B cell (primary cell): ENCODE measurements at places on chromosomes 5 and 9.

DNA sequence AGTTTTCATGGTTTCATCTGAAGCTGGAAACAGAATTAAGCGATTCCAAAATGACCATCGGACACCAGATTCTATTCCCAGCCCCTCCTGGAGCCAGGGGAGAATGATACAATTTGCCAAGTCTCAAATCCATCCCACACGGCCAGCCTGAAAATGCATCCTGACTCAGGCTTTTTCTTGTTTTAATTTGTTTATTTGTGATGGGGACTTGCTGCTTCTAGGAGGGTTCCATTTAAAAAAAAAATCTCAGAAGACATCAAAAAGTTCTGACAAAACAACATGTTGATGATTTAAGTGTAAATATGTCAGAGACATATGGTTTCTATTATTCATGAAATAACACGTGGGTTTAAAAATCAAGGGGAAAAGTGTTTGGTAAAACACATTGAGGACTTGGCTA lies 173.2 kb downstream of the GAS1 start:
- DNase-seq = no peak

GRCh38 chr5:9046756-9047481 lies 499.0 kb downstream of the SEMA5A start:
- no peak for DNase-seq

- no peak for DNase-seq
These were observed 30.4 kb downstream of the COL15A1 start for GRCh38 chr9:98974106-98974505.

DNA sequence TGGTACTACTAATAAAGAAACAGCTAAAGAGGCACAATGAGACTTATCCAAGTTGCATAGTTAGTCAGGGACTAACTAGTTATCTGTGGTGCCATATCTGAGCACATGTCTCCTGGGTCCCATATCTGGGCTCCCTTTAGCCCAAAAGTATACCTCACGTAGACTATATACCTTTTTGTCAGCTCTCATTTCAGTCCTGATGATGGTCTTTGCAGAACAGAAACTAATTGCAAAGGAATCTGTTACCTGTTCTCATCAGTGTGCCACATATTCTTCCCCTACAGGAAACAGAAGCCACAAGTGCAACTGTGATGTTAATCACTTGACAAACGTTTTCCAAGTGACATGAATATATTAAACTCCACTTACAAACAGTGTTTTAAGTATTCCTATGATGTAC lies 395.2 kb downstream of the KIAA0825 start:
- no peak for DNase-seq

- no peak for DNase-seq
These were observed 335.8 kb upstream of the DAB2 start for GRCh38 chr5:39760385-39761198.

DNA sequence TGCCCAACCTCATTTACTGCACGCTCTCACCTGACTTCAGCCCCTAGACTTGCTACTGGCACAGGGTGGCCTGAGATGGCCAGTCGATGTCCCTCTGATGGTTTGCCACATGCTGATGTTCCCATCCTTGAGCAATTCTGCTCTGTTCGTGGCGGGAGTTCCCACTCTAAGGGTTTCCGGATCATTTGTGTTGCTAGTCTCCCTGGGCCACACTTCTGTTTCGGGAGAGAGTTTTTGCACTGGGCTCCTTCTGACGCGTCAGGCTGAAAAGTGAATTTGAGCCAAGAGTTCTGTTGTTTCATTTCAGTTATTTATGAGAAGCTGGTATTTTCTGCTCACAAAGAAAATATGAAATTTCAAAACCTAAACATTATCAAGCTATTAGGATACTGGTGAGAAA lies 597.7 kb downstream of the BNC2 start:
- DNase-seq = no peak

DNA sequence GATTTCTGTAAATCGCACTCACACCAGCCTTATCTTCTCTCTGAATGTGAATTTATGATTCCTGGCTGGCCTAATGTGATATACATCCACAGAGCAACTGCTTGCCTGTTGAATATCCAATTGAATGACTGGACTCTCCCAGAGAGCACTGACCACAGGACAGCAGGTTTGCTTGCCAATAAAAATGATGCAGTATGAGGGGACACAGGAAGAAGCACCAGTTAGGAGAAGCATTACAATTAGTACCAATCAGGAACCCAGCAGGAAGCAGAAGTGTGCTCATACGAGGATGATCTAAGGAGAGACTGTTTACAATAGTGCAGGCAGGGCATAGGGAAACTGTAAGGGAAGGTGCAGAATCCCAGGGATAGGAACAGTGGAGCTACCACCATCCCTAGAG lies 127.2 kb upstream of the ZNF366 start:
- DNase-seq = no peak

GRCh38 chr9:98453589-98454311 lies 198.3 kb upstream of the TBC1D2 start:
- no peak for DNase-seq

- DNase-seq = peak; percentile 33
These were observed 548 bp downstream of the CDC14B start for GRCh38 chr9:96619124-96619465.

GRCh38 chr9:134454476-134454857 lies 128.2 kb downstream of the RXRA start:
- DNase-seq = no peak

GRCh38 chr9:68905129-68905528 lies 108.8 kb downstream of the PRKACG start:
- no peak for DNase-seq

GRCh38 chr9:68775003-68775730 lies 70.1 kb downstream of the PIP5K1B start:
- DNase-seq = no peak

GRCh38 chr9:21580636-21581378 lies 98.7 kb upstream of the IFNE start:
- DNase-seq = no peak

- no peak for DNase-seq
These were observed 90.5 kb upstream of the TRIM32 start for GRCh38 chr9:116596646-116597045.

GRCh38 chr9:111872886-111873285 lies 23.7 kb upstream of the UGCG start:
- DNase-seq = no peak

DNA sequence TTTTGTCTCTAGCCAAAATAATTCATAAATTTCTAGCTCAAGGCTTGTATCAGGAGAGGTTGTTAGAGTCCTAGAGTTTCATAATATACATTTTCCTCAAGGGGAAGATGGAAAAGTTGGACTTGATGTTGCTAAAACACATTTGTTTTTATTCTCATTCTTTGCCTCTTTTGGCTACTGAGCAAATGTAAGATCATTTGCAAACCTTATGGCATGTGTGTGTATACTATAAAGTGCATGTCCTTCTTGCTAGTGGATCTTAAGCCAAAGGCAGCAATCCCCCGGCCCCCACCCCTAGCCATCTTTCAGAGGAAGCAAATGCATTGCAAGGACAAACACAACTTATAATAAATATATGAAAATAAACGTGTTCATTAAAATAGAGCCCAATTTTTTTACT lies 43.0 kb downstream of the ADAMTSL1 start:
- DNase-seq = no peak

DNA sequence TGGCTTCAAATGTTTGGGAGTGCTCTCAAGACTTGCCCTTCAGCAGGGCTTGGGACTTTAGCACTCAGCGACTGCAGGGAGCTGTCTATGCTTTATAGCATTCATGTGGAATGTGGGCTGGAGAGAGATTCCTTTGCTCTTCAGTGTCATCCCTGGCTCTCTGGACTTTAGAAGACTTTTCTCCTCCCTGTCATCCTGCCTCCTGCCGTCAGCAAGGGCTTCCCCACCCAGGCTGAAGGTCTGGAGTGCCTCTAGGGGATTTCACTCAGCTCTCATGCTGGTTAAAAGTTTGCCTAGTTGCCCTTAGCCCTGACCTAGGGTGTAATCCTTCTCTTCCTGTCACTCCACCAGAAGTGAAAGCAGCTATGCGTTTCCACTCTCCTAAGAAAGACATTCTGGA lies 210.9 kb downstream of the FRMD3 start:
- DNase-seq = no peak

DNA sequence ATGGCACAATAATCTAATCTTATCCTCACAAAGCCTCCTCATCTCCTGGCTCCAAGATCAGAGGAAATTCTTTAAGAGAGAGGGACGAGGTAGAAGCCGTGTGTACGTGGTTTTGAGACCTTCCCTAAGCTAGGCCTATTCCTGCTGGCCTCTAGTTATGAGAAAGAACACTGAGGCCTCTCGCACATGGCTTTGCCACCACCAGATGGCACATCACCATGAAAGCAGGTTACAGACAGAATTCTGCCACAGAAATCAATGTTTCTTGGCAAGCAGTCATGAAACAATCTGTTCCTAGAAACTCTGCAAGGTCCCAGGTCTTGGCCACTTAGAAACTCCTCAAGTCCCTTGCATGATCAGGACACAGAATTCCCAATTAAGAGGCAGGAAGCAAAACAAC lies 268.2 kb upstream of the TAS2R1 start:
- DNase-seq = no peak

DNA sequence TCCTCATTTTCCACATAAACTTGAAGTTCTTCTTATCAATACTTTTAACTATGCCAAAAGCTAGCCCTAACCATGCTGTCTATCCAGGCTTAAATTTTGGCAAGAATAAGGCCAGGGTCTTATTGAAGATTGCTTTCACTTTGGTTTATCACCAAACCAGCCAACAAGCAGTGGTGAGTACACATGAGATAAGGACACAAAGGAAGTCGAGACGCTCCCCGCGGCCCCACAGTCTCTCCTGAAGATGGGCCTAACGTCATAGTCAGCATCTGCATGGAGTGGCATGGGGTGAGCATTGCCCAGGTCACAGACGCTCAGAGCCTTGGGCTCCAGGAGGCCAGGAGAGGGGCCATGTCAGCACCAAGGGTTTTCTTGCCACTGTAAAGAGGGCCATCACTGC lies 80.3 kb downstream of the ATPSCKMT start:
- DNase-seq = no peak

GRCh38 chr5:76380346-76381066 lies 22.6 kb upstream of the IQGAP2 start:
- no peak for DNase-seq

- DNase-seq = peak; percentile 40
These were observed 1.5 kb downstream of the SPAAR start for GRCh38 chr9:35910613-35911359.

DNA sequence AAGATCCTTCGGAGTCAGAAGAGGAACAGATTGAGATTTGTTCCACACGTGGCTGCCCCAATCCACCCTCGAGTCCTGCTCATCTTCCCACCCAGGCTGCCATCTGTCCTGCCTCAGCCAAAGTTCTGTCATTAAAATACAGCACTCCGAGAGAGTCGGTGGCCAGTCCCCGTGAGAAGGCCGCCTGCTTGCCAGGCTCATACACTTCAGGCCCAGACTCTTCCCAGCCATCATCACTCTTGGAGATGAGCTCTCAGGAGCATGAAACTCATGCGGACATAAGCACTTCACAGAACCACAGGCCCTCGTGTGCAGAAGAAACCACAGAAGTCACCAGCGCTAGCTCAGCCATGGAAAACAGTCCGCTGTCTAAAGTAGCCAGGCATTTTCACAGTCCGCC lies 85.9 kb downstream of the GOLPH3 start:
- DNase-seq = no peak

- DNase-seq = no peak
These were observed 131.7 kb upstream of the ICE1 start for GRCh38 chr5:5290674-5291334.

DNA sequence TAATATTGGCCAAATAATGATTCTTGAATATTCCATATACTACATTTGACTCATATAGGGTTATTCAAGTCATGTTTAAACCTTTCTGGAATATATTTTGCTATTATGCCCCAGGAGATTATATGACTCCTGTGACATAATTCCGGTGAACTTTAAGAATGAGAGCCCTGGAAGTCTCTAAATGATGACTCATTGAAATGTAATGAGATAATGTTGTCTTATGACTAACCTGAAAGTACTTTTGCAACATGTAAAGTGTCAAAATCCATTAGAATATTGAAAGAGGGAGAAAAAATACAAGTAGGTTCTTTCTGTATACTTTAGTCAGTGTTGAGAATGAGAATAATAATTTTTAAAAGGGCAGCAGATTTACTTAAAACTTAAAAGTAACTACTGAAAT lies 830.4 kb downstream of the MAT2B start:
- no peak for DNase-seq

DNA sequence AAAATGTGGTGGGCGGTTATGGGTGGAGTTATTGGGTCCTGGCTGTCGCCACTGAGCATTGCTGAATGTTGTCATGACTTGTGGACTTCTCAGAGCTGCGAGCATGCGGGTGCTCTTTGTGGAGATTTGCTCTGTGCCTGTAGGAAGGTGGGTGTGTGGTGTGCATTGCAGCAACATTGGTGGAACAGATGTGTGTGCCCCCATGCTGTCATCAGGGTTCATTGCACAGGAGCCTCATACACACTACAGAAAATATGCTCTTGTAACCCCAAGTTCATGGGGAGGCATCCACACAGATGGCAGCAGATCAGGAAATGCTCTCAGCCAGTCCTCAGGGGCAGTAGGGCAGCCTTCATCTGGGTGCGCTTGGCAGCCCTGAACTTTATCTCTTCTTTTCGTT lies 55.9 kb upstream of the PHF2 start:
- DNase-seq = no peak

DNA sequence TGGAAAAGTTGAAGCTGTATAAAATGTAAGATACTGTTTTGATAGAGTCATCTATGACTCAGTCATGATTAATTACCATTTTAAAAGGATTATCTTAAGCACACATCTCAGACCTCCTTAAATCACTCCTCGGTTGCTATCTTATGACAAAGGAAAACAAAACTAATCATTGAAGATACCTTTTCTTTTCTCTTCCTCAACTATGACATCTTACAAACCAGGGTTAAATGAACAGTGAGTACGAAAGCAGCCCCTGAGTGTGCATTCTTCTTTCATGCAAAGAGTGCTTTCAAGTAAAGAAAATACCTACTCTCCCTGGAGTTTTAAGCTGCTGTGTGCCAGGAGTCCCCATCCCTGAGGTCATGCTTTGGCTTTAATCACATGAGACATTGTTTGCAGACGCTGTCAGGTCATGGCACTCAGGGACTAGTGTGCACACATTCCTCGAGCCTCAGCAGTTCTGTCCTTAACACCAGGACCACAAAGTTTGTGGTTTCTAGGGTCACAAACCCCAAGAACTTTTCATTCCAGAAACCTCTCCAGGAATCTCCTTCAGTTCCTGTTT lies 86.7 kb upstream of the ICE1 start:
- DNase-seq = no peak

DNA sequence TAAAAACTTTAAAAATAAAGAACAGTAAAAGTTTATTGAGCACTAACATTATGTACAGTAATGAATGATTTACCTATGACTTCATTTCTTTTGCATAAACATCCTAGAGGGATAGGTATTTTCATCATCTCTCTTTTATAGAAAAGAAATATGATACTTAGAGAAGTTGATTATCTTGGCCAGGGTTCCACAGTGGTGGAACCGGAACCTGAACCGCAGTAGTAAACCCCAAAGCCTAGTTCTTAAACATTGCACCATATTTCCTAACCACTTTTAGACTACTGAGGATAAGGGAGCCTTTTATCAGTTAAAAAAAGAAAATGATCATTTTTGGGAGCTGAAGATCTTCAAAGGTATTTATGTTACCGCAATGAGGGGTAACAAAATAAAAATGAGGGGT lies 205.7 kb upstream of the SGCD start:
- DNase-seq = no peak

GRCh38 chr9:38228331-38229103 lies 159.5 kb upstream of the SHB start:
- DNase-seq = no peak

- DNase-seq = no peak
These were observed 21.6 kb downstream of the FBLL1 start for GRCh38 chr5:168550656-168551055.
